ENCODE measurements at places on chromosomes 5 and 9.

- no peak overlapping the region for H3K4me3 ChIP-seq
- no peak for DNase-seq
- H3K36me3 ChIP-seq = no peaks in the 10 kb centered on the region
- H3K27ac ChIP-seq = no peak overlapping the region
- peaks cover 16% of the 10 kb centered on the region for H3K4me1 ChIP-seq
- H3K27me3 ChIP-seq = peaks cover 8% of the 10 kb centered on the region
Measured at GRCh38 chr5:109566361-109566760, 123.4 kb upstream of the MAN2A1 start.

- H3K36me3 ChIP-seq = no peaks in the 10 kb centered on the region
- peaks cover 20% of the 10 kb centered on the region for H3K4me1 ChIP-seq
- no peak for DNase-seq
- peaks cover 4% of the 10 kb centered on the region for H3K27me3 ChIP-seq
- no peak overlapping the region for H3K4me3 ChIP-seq
Measured at GRCh38 chr5:173855162-173855994, 32.8 kb upstream of the CPEB4 start.

DNA sequence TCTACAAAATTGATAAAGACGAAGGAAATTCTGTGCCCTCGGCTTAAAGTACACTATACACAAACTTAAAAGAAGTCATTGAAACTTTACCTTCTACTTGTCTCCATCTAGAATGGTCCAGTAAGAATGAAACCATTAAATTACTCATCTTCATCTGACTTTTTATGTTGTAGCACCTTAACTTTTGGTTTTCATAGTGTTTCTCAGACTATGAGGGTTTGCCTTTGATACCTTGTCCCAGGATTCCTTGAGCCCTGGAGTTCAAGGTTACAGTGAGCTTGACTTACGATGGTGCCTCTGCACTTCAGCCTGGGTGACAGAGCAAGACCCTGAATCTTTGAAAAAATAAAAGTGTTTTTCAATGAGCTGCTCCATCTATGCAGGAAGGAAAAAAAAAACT, 132.2 kb downstream of the CDC42SE2 start:
- no peak overlapping the region for H3K4me3 ChIP-seq
- H3K27me3 ChIP-seq = no peaks in the 10 kb centered on the region
- H3K27ac ChIP-seq = no peak overlapping the region
- H3K4me1 ChIP-seq = peaks cover 14% of the 10 kb centered on the region
- H3K36me3 ChIP-seq = peaks cover 65% of the 10 kb centered on the region

DNA sequence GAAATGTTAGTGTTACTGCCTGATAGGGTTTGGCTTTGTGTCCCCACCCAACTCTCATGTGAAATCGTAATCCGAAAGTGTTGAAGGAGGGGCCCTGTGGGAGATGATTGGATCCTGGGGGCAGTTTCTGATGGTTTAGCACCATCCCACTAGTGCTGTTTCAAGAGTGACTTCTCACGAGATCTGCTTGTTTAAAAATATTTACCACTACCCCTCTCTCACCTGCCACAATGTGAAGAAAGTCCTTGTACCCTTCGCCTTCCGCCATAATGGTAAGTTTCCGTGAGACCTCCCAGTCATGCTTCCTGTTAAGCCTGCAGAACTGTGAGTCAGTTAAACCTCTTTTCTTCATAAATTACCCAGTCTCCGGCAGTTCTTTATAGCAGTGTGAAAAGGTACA, 2.6 kb upstream of the RFX3 start:
- peaks cover 34% of the 10 kb centered on the region for H3K4me1 ChIP-seq
- H3K4me3 ChIP-seq = peak overlapping the region; percentile 47
- H3K36me3 ChIP-seq = peaks cover 11% of the 10 kb centered on the region
- no peaks in the 10 kb centered on the region for H3K27me3 ChIP-seq
- H3K27ac ChIP-seq = no peak overlapping the region

GRCh38 chr5:113039229-113039933, 62.8 kb downstream of the DCP2 start:
- H3K36me3 ChIP-seq = peaks cover 10% of the 10 kb centered on the region
- no peak overlapping the region for H3K27ac ChIP-seq
- peak; percentile 30 for DNase-seq
- H3K4me1 ChIP-seq = no peaks in the 10 kb centered on the region
- no peaks in the 10 kb centered on the region for H3K27me3 ChIP-seq

DNA sequence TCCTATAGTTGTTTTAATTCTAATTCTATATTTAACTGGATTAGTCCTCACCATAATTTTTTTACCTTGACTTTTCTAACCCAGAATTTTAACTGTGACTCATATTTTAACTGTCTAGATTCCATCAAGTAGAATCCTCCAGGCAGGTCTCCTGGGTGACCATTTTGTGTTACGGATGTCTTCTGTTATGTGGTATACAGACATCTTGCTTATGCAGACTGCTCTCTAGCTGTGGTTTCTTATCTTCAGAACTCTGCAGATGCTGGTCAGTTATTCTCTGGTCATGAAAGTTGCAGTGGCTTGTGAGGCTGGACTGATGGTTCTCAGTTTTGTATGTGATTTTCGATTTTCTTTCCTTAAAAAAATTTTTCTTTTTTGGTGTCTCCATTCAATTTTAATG, 139.4 kb downstream of the ATG10 start:
- H3K4me1 ChIP-seq = peaks cover 21% of the 10 kb centered on the region
- DNase-seq = no peak
- no peak overlapping the region for H3K4me3 ChIP-seq
- H3K27me3 ChIP-seq = no peaks in the 10 kb centered on the region
- no peaks in the 10 kb centered on the region for H3K36me3 ChIP-seq

DNA sequence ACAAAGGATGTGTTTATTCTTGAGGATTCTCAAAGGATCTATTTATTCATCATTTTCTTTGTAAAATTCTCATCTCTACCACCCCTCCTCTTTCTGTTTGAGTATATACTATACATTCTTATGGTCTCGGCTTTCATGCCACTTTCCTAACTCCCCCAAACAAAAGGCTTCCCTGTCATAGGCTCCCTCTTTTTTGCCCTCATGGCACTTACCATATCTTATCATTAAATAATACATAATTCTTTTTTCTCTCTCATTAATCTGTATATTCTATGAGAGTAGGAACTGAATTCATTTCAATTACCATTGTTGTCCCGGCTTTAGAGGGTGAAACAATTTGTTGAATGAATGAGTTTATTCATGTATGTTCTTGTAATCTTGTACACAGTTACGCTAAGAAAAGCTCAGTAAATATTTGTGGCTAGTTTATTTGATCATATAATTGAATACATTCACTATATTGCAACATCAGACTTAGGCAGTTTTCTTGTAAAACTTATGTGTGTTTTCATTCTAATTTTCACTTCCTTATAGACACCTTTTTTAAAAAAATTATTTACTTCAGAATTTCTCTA, 254.6 kb downstream of the EDIL3 start:
- no peak overlapping the region for H3K27ac ChIP-seq
- peaks cover 32% of the 10 kb centered on the region for H3K36me3 ChIP-seq
- no peak overlapping the region for H3K4me3 ChIP-seq
- DNase-seq = no peak
- peaks cover 14% of the 10 kb centered on the region for H3K4me1 ChIP-seq

DNA sequence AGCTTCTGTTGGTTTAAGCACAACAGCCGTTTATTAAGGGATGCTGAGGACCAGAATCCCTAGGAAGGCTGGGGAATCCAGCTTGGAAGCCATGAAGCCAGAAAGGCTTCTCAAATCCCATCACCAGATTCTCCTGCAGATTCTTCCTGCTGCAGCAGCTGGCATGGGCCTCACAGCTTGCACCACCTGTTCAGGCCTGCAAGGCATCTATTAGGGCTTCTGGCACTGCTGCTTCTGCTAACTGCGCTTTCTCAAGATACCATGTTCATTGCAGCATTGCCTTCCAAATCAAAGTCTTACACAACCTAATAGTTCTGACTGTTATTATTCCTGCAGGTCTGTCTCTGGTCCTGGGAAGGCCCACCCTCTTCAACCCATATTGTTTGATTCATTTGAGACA, 51.2 kb upstream of the ZNF366 start:
- peaks cover 19% of the 10 kb centered on the region for H3K4me1 ChIP-seq

- no peaks in the 10 kb centered on the region for H3K27me3 ChIP-seq
- no peak overlapping the region for H3K4me3 ChIP-seq
- no peak overlapping the region for H3K27ac ChIP-seq
- peaks cover 12% of the 10 kb centered on the region for H3K36me3 ChIP-seq
- DNase-seq = no peak
Measured at GRCh38 chr5:56900858-56901578, 8.4 kb upstream of the SETD9 start.

- peaks cover 30% of the 10 kb centered on the region for H3K36me3 ChIP-seq
- peak overlapping the region; percentile 83 for H3K27ac ChIP-seq
- peaks cover 35% of the 10 kb centered on the region for H3K4me1 ChIP-seq
- peak overlapping the region; percentile 85 for H3K4me3 ChIP-seq
- no peak for DNase-seq
Measured at GRCh38 chr5:127518319-127518621, 830 bp downstream of the PRRC1 start.

- H3K4me3 ChIP-seq = no peak overlapping the region
- H3K36me3 ChIP-seq = no peaks in the 10 kb centered on the region
- H3K4me1 ChIP-seq = no peaks in the 10 kb centered on the region
- H3K27ac ChIP-seq = no peak overlapping the region
- H3K27me3 ChIP-seq = peaks cover 60% of the 10 kb centered on the region
- DNase-seq = no peak
Measured at GRCh38 chr5:115309751-115310370, 13.4 kb upstream of the CCDC112 start.

GRCh38 chr9:99345942-99346341, 123.9 kb downstream of the SEC61B start:
- H3K27ac ChIP-seq = no peak overlapping the region
- H3K27me3 ChIP-seq = no peaks in the 10 kb centered on the region
- DNase-seq = no peak
- H3K36me3 ChIP-seq = no peaks in the 10 kb centered on the region
- H3K4me3 ChIP-seq = no peak overlapping the region

DNA sequence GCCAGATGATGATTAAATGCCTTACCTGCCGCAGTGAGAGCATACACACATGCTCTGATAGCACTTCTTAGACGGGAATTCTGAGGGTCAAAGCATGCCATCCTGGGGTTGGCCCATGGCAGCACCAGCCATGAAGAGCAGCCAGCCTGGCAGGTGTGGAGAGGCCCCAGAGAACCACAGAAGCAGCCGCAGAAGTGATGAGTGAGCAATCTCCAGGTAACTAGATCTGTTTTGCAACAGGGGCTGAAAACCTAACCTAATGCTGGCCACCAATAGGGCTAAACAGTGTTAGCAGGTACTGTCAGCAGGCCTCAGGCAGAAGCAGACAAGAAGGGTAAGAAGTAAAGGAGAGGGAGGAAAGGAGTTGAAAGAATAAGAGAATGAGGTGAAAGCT, 33.5 kb upstream of the HOMER1 start:
- H3K36me3 ChIP-seq = no peaks in the 10 kb centered on the region
- H3K27ac ChIP-seq = no peak overlapping the region
- H3K27me3 ChIP-seq = no peaks in the 10 kb centered on the region
- no peak overlapping the region for H3K4me3 ChIP-seq
- no peak for DNase-seq

DNA sequence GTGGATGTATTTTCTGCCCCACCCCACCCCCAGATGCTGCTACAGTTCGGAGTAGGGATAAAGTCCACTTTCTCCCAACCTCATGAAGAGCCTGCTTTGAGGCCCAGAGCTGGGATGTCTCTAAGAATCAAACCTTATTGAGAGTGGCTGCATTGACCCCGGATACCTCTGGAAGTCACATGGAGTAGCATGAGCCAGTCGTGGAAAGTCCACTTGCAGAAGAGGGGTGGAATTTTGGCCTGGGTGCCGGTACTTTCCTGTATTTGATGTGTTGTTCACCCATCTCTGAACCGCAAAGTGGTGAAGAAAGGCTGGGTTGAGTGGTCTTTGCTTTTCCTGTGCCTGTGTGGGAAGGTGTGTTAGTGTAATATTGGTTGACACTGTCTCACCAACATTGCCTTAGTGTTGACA, 3.7 kb downstream of the OTULIN start:
- peaks cover 44% of the 10 kb centered on the region for H3K4me1 ChIP-seq
- H3K36me3 ChIP-seq = no peaks in the 10 kb centered on the region
- no peak for DNase-seq
- no peak overlapping the region for H3K27ac ChIP-seq

- H3K4me3 ChIP-seq = peak overlapping the region; percentile 84
- H3K36me3 ChIP-seq = peaks cover 3% of the 10 kb centered on the region
- no peaks in the 10 kb centered on the region for H3K27me3 ChIP-seq
- H3K4me1 ChIP-seq = peaks cover 28% of the 10 kb centered on the region
- DNase-seq = no peak
Measured at GRCh38 chr5:53481159-53481886, 894 bp downstream of the FST start.

GRCh38 chr5:10854506-10855277, 93.7 kb upstream of the DAP start:
- H3K36me3 ChIP-seq = no peaks in the 10 kb centered on the region
- peaks cover 21% of the 10 kb centered on the region for H3K27me3 ChIP-seq
- no peak for DNase-seq
- peaks cover 4% of the 10 kb centered on the region for H3K4me1 ChIP-seq

- H3K4me1 ChIP-seq = peaks cover 47% of the 10 kb centered on the region
- peak overlapping the region; percentile 27 for H3K27ac ChIP-seq
- no peak for DNase-seq
- H3K4me3 ChIP-seq = peak overlapping the region; percentile 87
- no peaks in the 10 kb centered on the region for H3K27me3 ChIP-seq
Measured at GRCh38 chr5:128084228-128085167, 932 bp downstream of the SLC12A2 start.

DNA sequence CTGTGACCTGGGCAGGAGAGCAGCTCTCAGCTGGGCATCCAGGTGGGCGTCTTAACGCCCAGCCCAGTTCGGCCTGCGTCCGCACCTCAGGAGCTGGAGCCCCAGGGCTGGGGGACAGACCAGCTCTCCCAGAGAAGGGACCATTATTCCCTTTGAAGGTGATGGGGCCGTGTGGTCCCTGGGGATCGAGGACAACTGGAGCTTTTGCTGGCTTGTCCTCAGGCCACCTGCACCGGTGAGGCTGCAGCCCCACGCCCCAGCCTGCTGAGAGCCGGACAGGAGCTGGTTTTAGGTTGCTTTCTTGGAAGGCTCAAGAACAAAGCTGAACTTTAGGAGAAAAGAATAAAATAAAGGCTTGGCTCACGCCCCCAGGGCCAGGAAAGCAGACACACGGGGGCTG, 40.9 kb downstream of the NACC2 start:
- H3K4me3 ChIP-seq = no peak overlapping the region
- H3K27me3 ChIP-seq = no peaks in the 10 kb centered on the region
- H3K4me1 ChIP-seq = peaks cover 61% of the 10 kb centered on the region

GRCh38 chr5:137600721-137601360, 101.7 kb upstream of the SPOCK1 start:
- DNase-seq = peak; percentile 59
- peaks cover 17% of the 10 kb centered on the region for H3K4me1 ChIP-seq

GRCh38 chr9:133354766-133355165, 1.5 kb downstream of the SURF1 start:
- H3K36me3 ChIP-seq = peaks cover 26% of the 10 kb centered on the region
- no peak overlapping the region for H3K27ac ChIP-seq
- no peak for DNase-seq
- no peaks in the 10 kb centered on the region for H3K27me3 ChIP-seq

GRCh38 chr5:153641183-153641688, 150.8 kb downstream of the GRIA1 start:
- no peaks in the 10 kb centered on the region for H3K27me3 ChIP-seq
- H3K4me1 ChIP-seq = peaks cover 6% of the 10 kb centered on the region
- no peak overlapping the region for H3K4me3 ChIP-seq
- no peaks in the 10 kb centered on the region for H3K36me3 ChIP-seq
